ENCODE measurements at places on chromosomes 13 and 19.

DNA sequence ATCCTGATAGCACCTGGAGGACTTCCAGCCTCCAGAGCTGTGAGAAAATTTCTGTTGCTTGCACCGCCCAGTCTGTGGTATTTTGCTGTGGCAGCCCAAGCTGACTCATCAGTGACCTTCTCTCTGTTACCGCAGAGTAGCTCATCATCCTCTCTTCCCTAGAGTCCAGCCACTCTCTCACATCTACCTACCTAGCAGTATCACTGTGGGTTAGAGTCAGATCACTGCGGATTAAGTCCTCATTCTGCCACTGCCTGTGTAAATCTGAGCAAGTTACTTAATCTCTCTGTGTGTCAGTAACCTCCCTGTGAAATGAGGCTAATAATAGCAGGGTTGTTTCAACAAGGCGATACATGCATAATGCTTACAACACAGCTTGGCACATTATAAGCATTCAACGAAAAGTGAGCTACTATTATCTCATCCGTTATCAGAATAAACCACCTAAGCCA is 40.3 kb upstream of the USPL1 start:
- no peak for DNase-seq

- DNase-seq, result peak; percentile 14
Measured at GRCh38 chr19:57664269-57665127, 4.2 kb upstream of the ZSCAN4 start.

GRCh38 chr13:102771298-102772041 is 2.1 kb downstream of the TEX30 start:
- no peak for DNase-seq

- DNase-seq, result no peak
Measured at GRCh38 chr13:44715287-44716230, 139.4 kb upstream of the TSC22D1 start.

DNA sequence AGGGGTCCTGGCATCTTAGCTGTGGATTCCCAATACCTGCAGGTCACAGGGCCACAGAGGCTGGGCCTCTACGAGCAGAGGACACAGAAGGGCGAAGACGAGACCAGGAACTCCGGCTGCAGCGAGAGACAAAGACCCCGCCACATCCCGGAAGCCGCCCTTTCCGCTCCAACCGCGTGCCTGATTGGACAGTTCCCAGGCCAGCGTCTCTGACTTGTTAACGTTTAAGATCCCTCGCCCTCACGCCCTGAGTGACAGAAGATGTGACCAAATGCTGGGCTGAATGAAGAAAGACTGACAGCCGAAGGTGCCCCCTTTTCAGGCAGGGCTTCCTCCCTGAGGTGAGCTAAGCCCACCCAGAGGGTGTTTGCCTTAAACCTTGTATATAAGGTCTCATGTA is at the start of gene ZNF98:
Gene ZNF98 (minus strand): TSS at position 136 of the 400 bp plus-strand sequence. CDS start 122 bp downstream, at position 14.
- DNase-seq, result no peak

Measured in HAP-1 (cell line).